Fibroblast of villous mesenchyme (primary cell): ENCODE measurements at places on chromosomes 12 and 14. TPM values are rescaled to one million over a fixed set of nuclear protein-coding genes. Genes with fewer than 3 reads are reported as not detected.

GRCh38 chr12:109572506-109572845 is 828 bp downstream of the MMAB start:
- no peak for DNase-seq

DNA sequence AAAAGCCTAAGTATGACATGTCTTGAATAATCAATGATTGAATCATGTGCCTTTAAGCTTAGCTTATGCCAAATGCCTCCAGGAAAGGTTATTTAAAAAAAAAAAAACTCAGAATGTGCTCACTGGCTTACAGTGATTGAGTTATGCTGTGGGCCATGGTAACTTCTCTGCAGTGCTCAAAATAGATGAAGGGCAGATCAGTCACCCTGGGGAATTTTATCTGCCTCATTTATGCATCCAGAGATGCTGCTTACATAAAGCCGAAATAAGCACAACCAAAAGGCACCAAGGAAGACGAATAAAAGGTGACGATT is 118.7 kb upstream of the MDM1 start:
- DNase-seq: no peak

DNA sequence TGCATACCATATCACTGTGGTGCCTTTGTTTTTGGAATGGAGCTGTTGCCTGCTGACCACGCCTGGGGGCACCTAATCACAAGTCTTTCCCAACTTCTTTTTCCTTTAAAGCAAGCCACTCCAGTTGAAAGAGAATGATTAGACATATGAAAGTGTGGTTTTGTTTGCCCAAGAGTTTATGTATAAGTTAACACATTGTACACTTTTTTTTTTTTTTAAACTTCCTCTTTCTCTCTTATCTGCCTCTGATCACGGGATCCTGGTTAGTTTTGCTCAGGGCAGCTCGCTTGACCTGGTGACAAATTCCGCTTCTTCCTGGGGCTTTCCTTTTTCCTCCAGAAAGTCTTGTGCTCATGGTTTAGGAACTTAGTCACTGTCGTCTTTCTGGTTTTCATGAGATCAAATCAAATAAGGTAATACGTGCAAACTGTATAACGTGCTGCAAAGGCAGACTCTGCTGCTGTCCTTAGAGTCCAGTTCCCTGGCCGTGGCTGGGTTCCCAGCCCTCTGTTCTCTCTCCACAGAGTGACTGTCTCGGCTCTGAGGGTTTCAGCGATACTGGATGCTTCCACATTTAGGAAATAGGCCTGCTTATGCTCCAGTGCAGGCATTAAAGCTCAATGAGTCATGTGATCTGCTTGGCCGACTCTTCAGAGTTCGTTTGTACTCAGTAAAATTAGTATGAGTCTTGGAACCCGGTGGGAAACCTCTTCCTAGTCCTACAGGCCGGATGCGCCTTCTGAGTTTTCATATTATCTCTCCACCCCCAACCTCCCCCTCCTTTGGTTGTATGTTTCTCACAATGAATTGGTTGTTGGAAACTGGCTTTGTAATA is 15.2 kb downstream of the RASSF3 start:
- DNase-seq: peak; percentile 93

GRCh38 chr12:94648578-94648977 is 1.8 kb downstream of the TMCC3 start:
- peak; percentile 45 for DNase-seq

GRCh38 chr14:56730538-56731145 is 79.6 kb downstream of the OTX2 start:
- no peak for DNase-seq

DNA sequence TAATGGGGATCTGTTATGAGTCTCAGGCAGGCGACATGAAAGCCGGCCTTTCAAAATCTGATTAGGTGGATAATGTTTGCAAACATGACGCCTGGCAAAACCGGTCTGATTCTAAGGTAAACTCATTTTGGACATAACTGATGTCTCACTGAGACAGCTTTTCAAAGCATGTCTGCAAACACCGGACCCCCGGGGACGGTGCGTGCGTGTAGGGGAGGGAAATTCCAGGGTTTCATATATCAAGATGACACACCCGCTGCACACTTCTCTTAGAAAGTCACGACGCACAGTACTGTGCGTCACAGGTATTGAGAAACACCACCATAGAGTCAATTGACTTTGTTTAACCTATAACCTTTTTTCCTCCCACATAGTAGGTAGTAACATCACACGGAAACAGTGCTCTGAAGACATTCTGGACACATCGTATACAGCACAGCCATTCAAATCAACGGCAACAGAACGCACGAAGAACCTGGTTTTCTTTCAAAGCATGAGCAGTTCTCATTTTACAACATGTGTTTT is 43.9 kb upstream of the TESC start:
- DNase-seq: no peak

DNA sequence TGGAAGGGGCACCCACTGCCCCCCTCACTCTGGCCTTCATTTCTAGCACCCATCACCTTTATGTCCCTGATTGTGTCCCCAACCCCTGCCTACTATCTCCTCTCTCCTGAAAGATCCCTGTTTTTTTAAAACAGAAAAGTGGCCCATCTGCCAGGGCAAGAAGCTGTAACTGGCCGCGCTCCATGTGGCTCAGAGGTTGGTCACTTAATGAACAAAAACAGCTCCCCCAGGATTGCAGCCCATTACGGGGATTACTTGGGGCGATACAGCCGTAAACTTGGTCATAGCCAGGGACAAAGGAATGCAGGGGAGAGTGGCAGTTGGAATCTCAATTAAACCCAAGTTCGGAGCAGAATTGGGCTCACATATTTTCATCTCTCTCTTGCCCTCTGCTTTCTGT is 34.8 kb upstream of the VSX2 start:
- no peak for DNase-seq

DNA sequence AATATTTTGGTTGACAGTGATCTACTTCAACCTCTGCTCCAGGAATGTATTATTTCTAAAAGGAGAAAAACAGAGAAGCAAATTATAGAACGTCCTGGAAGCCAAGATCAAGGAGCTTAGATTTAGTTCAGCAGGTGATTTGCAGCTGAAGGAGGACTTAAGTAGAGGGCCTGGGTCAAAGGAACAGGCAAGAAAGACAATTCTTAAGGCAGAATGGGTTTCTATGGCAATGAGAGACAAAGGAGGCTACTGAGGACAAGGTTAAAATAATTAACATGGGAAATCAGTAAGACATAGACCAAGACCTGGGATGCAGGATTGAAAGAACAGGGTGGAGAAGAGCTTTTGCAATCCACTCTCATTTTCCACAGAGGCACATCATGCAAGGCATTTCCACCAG is 2.4 kb upstream of the SNW1 start:
- DNase-seq: no peak

DNA sequence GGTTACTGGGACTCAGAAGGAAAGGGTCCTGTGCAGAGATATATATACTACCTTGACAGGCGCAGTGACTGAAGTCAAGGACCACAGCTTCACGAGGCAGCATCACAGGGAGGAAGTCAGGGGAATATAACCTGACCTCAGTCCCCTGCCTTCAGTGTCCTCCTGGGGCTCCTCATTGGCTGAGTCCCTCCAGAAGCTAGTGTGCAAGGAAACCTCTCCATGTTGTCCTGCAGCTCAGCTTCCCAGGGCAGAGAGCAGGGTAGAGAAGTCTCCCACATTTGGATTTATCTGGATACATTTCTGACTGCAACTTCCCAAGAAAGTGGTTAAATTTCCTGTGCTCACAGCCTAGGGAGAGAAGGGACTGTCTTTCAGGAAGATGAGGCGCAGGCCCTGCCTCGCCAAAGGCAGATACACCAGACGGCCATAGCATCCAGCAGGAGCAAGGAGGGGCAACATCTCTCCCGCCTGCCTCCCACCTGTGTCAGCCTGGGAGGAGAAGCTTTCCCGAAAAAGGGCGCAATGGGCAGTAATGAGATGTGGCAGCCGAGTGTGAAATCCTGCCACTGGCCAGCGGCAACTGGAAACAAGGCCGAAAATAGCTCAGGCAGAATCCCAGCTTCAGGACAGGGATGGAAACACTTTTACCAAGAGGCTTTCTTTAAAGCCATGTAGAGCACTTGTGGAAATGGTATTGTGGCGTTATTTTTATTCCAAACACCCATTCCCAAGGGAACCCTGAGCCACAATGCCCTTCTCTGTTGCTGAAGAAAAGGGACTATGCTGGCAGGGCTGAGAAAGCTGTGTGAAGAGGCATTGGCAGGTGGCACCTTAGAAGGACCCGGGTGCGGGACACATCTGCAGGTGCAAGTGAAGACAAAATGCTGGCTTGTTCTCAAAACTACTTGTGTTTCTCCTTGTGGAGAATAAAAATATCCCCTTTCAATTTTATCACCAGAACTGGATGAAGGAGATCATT is 54.9 kb upstream of the HIF1A start:
- DNase-seq: no peak

DNA sequence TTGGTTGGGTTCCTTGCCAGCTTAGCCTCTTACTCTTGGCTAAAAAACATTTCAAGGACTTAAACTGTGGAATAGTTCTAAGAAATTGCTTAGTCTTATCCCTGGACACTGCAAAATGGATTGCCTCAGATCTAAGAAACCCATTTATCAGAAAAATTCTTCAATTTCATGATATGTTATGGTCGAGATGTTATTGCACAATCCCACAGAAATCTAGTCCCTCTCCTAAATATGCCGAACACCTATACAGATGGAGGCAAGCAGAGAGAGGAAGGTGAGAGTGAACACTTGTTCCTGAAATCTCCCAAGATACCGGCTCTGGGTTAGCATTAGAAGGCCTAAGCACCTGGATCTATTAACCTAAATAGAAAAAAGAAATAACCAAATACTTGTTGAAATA is 267.2 kb downstream of the PAWR start:
- no peak for DNase-seq

DNA sequence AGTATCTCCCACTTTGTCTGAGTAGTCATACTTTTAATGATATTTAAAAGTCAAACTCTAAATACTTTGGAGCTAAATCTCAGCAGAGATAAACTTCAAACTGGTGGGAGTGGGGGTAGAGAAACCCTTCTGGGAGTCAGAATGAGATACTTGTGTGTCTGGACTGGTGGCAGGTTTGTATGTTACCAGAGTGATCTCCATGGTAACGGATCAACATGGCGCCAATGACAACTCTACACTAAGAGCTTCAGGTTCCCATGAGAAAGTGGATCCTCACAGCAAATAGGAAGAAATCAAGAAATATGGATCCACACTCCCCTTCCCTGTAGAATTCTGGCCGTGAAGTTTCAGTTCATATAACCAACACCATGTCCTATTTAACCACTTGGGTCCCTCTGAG is 121.9 kb downstream of the ETV6 start:
- DNase-seq: peak; percentile 28

DNA sequence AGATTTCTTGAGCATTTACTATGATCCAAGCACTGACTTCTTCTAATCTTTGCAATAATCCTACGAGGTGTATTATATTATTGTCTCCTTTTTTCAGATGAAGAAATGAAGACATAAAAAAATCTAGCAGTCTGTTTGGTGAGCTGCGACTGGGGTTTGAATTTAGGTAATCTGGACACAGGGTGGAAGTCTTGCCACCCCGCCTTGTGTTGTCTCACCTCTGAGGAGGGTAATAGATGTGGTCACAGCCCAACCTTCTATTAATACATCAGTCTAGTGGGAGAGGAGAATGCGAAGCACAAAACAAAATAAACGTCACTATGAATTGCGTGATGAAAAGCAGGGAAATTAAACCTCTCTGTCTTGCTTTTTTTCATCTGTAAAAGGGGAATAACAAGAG is 993.9 kb downstream of the VRK1 start:
- DNase-seq: no peak

- no peak for DNase-seq
Observed at GRCh38 chr12:69287556-69287955, 48.2 kb downstream of the CPSF6 start.

GRCh38 chr14:88698651-88699050 is 94.1 kb downstream of the EML5 start:
- DNase-seq: no peak

DNA sequence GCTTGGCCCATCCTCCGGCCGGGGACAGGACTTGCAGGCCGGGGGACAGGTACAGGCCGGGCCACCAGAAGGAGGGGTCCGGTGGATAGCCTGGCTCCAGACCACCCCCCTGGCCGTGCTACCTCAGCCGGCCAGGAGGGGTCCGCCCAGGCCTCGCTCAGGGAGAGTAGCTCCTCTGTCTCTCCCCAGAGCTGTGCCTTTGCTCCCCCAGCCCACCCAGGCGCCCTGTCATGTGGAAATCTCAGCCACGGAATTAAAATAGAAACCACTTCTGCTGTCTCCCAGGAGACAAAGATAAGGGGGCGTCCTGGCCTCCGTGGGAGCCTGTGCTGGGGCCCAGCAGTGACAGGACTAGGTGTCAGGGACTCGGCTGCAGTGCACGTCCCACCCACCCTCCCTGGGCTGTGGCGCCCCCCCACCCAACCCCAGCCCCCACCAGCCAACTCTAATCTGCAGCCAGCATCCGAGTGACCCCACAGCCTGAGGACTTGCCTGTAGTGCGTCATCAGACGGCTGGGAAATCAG is 3.3 kb upstream of the CRIP2 start:
- DNase-seq: no peak

GRCh38 chr12:52643233-52644077 is 8.6 kb downstream of the KRT2 start:
- no peak for DNase-seq

DNA sequence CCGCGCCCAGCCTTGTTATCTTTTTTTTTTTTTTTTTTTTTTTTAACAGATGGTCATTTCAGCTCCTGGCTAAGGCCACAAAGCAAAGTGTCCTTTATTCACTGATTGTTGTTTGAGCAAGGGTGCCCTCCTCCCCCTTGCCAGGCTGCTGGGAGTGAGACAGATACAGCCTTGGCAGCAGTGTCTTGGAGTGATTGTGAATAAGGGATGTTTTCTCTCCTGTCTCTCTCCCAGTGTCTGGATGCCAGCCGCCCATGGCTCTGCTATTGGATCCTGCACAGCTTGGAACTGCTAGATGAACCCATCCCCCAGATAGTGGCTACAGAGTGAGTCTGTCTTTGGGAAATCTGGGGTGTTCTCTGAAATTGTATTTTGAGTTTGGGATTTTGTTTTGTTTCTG is 28.7 kb downstream of the FNTB start:
- DNase-seq: no peak

CCDC175 gene
- not detected in 2 replicates for total RNA-seq

SELPLG gene
- 1.3 and 2.2 TPM in 2 replicates for total RNA-seq

TAS2R43 gene
- total RNA-seq: 3.5 and 4.5 TPM in 2 replicates

RPL10L gene
- 0.43 TPM in 1 of 2 replicates, not detected in the other for total RNA-seq

KRT71 gene
- total RNA-seq: not detected in 2 replicates

COCH gene
- under 0.01 and 9.0 TPM in 2 replicates for total RNA-seq

PAPLN gene
- 1.6 and 4.3 TPM in 2 replicates for total RNA-seq

ANO4 gene
- 8.4 and 13.8 TPM in 2 replicates for total RNA-seq

GUCY2C gene
- not detected in 2 replicates for total RNA-seq

ZNF84 gene
- total RNA-seq: 23.2 and 25.0 TPM in 2 replicates

PRIMA1 gene
- total RNA-seq: not detected in 2 replicates
